ENCODE measurements at places on chromosomes 11 and 22. TPM values are rescaled to one million over a fixed set of nuclear protein-coding genes. Genes with fewer than 3 reads are reported as not detected.
A peak's percentile ranks its signal among the peaks of the same experiment; 100 is the strongest.

- no peak for DNase-seq
Measured at GRCh38 chr11:91986218-91986617, 238.4 kb upstream of the FAT3 start.

GRCh38 chr11:73226297-73227006 lies 8.4 kb downstream of the P2RY2 start:
- DNase-seq: no peak

DNA sequence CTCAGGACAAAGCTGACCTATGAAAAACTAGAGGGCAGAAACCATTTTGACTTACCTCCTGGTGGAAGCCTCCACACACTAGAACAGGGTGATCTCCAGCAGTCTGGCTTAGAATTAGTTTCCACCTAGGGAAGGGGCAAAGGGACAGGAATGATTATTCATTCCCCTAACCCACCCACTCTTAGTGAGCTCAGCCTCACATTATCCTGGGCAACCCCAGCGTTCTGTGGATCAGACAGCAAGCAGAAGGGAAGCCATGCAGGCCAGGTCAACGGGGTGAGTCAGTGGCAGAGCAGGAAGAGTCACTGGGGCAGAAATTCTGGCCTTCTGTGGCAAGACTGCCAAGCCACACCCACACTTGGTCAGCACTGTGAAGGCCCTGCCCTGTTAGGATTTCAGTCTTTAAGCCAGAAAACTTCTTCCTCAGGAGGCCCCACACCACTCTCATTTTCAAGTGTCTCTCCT lies 10.5 kb downstream of the NUMA1 start:
- peak; percentile 93 for DNase-seq

GRCh38 chr11:102151784-102152525 lies 41.7 kb downstream of the YAP1 start:
- DNase-seq: no peak

GRCh38 chr11:121368364-121369240 lies 76.0 kb downstream of the SC5D start:
- no peak for DNase-seq

CNIH2 gene
- 0.22 TPM for total RNA-seq

RFPL1 gene
- total RNA-seq: not detected

DNA sequence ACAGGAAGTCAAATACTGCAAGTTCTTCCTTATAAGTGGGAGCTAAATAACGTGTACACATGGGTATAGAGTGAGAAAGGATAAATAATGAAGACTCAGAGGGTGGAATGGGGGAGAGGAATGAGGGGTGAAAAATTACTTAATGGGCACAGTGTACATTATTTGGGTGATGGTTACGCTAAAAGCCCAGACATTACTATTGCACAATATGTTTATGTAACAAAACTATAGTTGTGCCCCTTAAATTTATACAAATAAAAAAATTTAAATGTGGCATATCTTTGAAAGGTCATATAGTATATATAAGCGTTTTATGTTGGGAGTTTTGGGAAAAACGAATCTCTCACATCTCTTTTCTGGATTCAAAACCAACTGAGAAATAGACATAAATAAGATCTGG lies 96.1 kb downstream of the KIF18A start:
- no peak for DNase-seq

Data from cardiac septum (tissue), 1 donor.